Spinal cord (tissue), 10 donors: ENCODE measurements at places on chromosomes 13 and 19. TPM values are rescaled to one million over a fixed set of nuclear protein-coding genes. Genes with fewer than 3 reads are reported as not detected.
A peak's percentile ranks its signal among the peaks of the same experiment; 100 is the strongest.

- no peak overlapping the region for H3K27ac ChIP-seq
- H3K4me1 ChIP-seq = peaks cover 2% of the 10 kb centered on the region
- no peak overlapping the region for H3K4me3 ChIP-seq
- H3K36me3 ChIP-seq = peaks cover 21% of the 10 kb centered on the region
These were observed 7.0 kb downstream of the SLC25A30 start for GRCh38 chr13:45411221-45411620.

DNA sequence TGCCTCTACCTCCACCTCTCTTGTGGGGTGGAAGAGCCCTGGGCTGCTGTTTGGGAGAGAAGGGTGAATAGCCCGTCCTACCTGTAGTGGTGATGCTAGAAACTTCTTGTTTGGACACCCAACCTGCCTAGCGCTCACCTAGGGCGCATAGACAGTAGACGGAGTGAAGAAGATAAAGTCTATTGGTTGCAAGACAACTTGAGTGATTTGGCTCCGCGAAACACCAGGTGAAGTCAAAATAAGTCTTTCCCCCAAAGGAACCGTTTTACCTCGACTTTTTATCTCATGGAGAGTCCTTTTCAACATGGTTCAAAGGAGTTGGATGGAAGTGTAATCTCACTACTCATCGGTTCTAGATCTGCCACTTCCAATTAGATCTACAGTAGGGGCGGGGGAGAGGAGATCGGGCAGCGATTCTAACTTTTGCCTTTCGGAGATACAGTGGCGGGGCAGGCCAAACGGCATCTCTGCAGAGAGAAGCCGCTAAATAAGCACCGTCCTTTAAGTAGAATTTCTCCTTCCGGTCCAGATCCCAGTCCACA, 694 bp upstream of the ZIC5 start:
- peak overlapping the region; percentile 37 for H3K4me3 ChIP-seq
- H3K36me3 ChIP-seq = peaks cover 3% of the 10 kb centered on the region
- peaks cover 92% of the 10 kb centered on the region for H3K27me3 ChIP-seq
- peak overlapping the region; percentile 75 for H3K27ac ChIP-seq

DNA sequence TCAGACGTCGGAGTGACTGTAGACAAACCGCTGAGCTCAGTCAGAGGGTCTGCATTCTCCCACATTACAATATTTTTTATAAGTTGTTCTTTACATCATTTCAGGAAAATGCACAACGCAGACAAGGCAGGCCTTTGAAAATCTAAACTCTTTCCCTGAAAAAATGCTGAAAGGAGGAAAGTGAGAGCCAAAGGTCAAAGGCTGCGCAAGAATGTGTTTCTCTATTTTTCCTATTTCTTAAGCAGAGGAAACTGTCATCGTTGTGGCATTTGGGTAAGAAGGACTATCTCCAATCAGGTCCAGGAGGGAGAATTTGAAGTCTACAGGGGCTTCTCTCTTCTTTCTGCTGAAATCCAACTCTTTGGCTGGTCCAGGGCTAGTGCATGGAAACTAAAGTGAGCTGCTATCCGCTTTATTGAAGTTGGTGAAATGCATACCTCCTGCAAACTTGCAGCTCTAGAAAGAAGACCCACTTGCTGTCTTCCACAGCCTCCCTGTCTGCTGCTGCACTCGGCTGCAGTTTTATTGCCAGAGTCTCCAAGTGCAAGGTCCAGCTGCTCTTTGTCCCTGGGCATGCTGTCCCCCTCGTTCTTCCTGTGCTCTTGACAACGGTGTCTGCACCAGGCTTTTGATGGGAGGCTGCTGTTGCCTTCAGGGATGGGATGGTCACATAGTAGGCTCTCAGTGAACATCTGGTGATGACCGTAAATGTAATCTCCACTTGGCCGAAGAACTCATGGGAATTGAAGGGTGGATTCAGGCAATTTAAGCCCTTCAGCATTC, 31.2 kb downstream of the ZNF536 start:
- no peaks in the 10 kb centered on the region for H3K27me3 ChIP-seq
- peak overlapping the region; percentile 47 for H3K27ac ChIP-seq
- no peak for DNase-seq
- no peak overlapping the region for H3K4me3 ChIP-seq
- peaks cover 7% of the 10 kb centered on the region for H3K4me1 ChIP-seq

DNA sequence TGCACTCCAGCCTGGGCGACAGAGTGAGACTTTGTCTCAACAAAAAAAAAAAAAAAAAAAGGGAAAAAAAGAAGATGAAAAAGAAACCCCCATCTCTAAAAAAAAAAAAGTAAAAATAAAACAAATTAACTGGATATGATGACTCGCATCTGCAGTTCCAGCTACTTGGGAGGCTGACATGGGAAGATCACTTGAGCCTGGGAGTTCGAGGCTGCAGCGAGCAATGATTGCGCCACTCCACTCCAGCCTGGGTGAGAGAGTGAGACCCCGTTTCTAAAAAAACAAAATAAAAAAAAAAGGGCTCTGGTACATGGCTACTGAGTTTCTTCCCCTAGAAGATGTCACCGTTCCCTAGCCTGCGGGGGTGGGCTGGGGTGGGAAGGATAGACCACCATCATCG, 2.4 kb upstream of the CATSPERG start:
- H3K27ac ChIP-seq = no peak overlapping the region
- H3K36me3 ChIP-seq = no peaks in the 10 kb centered on the region
- no peak for DNase-seq
- peaks cover 14% of the 10 kb centered on the region for H3K4me1 ChIP-seq
- H3K4me3 ChIP-seq = no peak overlapping the region

DNA sequence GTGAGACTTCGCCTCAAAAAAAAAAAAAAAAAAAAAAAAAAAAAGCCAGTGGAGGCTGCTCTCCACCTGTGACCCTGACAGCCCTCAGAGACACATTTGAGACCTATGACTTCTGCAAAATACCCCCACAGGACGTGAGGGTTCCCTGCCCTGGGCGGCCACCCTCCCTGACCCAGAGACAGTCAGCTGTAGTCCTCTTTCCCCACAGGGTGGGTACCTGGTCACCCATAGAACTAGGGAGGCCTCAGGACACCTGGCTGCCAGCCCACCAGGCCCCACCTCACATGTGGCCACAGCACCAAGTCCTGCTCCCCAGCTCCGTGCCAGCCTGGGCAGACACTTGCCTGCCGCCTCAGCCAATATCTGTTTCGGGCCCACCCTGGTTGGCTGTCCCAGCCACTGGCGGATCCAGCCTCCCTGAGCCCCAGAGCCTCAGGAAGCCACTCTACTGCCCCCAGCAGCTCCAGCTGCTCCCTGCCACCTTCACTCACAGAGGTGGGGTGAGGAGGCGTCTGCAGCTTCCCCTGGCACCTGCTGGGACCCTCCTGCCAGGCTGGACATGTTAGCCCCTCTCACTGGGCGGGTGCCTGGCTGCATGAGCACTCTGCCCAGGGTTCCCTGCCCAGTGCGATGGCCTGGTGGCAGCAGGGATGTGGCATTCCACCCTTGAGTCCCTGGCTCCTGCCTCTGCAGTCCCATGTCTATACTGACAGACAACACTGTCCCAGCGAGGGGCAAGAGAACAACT, 6.9 kb downstream of the MKNK2 start:
- no peak overlapping the region for H3K4me3 ChIP-seq
- no peak overlapping the region for H3K27ac ChIP-seq
- H3K27me3 ChIP-seq = no peaks in the 10 kb centered on the region
- no peak for DNase-seq
- peaks cover 96% of the 10 kb centered on the region for H3K36me3 ChIP-seq

- no peak overlapping the region for H3K4me3 ChIP-seq
- H3K4me1 ChIP-seq = peaks cover 4% of the 10 kb centered on the region
- peak; percentile 88 for DNase-seq
- peaks cover 45% of the 10 kb centered on the region for H3K36me3 ChIP-seq
- no peak overlapping the region for H3K27ac ChIP-seq
- H3K27me3 ChIP-seq = no peaks in the 10 kb centered on the region
These were observed 10.5 kb downstream of the XRCC1 start for GRCh38 chr19:43564800-43565199.

DNA sequence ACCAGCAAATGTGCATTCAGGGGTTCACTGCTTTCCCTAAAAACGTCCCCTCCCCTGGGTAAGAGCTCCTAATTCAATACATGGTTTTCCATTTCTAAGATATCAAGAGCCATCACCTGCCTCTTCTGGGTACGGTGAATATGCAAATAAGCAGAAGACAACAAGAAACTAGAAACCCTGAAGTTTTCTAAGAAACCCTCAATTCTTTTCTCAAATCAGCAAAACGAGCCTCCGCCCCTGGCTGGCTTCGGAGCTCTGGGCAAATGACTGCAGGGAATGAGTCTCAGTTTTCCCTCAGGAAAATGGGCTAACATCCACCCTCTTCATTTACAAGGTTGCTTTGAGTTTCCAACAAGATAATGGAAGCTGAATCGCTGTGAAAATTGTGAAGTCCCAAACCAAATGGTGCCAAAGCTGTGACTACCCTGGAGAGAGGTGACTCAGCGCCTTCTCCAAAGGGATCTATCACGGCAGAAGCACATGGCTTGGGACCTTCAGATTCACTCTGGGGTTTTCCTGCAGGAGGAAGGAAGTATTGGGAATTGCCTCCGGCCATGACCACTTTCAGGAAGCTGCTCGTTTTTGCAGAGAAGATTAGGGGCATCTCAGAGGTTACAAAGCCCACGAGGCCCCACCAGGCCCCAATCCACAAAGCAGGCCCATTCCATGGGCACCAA, 26.6 kb downstream of the KLF2 start:
- H3K27me3 ChIP-seq = no peaks in the 10 kb centered on the region
- no peak for DNase-seq
- peaks cover 30% of the 10 kb centered on the region for H3K36me3 ChIP-seq
- no peak overlapping the region for H3K4me3 ChIP-seq

- H3K36me3 ChIP-seq = no peaks in the 10 kb centered on the region
- no peak overlapping the region for H3K27ac ChIP-seq
- H3K4me1 ChIP-seq = no peaks in the 10 kb centered on the region
- no peak overlapping the region for H3K4me3 ChIP-seq
- H3K27me3 ChIP-seq = no peaks in the 10 kb centered on the region
These were observed 293.6 kb downstream of the TEX29 start for GRCh38 chr13:111614009-111614408.

- no peaks in the 10 kb centered on the region for H3K4me1 ChIP-seq
- H3K27me3 ChIP-seq = no peaks in the 10 kb centered on the region
- no peak overlapping the region for H3K4me3 ChIP-seq
- no peak for DNase-seq
- no peak overlapping the region for H3K27ac ChIP-seq
- H3K36me3 ChIP-seq = peaks cover 23% of the 10 kb centered on the region
These were observed 18.3 kb downstream of the DIS3 start for GRCh38 chr13:72763411-72763810.

DNA sequence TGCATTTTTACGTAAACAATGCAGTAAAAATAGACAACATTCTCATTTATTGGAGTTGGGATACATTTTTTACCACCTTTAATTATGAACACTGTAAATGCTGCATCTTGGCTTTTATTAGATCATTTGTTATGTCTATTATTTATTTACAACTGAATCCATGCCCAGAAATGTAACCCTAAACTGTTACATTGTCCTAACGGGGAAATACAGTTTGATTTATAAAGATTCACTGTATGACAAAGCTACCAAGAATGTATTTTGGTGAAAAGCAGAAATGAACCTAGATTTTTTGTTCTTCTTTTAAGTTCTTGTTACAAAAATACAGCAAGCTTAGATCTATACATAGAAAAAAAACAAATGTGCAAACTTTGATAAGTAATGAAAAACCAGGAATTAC, 1.1 kb downstream of the METTL21C start:
- no peaks in the 10 kb centered on the region for H3K27me3 ChIP-seq
- H3K4me3 ChIP-seq = no peak overlapping the region
- DNase-seq = no peak
- no peaks in the 10 kb centered on the region for H3K36me3 ChIP-seq

DNA sequence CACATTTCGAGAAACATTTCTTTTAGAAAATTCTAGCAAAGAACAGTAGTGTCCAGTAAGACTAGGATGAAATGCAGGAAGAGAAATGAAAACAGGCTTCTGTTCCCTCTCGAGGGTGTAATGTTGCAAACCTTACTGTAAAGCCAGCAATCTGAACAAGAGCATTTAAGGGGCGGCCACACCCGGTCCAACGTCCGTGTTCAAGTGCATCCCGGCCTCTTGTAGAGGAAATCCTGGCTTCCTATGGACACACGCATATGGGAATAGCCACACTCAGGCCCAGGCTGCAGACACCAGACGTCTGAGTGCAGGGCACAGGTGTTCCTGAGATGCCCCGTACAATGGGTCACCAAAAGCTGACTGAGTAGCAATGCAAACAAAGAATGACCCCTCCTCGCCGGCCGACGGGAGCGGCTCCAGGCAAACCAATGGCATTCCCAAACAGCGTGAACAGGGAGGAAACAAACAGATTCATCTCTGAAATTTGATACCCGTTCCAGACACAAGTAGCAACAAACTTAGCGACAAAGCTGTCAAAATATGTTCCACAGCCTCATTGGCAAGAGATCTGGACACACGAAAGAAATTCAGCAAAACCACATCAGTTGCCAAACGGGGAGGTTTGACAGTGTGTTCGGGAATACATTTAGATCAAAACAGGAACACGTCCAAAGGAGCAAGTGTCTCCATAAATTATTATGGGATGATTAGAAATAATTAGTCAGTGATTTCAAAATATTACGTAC, 278.6 kb upstream of the TSHZ3 start:
- H3K27ac ChIP-seq = no peak overlapping the region
- H3K36me3 ChIP-seq = no peaks in the 10 kb centered on the region
- H3K4me3 ChIP-seq = no peak overlapping the region
- H3K27me3 ChIP-seq = no peaks in the 10 kb centered on the region

DNA sequence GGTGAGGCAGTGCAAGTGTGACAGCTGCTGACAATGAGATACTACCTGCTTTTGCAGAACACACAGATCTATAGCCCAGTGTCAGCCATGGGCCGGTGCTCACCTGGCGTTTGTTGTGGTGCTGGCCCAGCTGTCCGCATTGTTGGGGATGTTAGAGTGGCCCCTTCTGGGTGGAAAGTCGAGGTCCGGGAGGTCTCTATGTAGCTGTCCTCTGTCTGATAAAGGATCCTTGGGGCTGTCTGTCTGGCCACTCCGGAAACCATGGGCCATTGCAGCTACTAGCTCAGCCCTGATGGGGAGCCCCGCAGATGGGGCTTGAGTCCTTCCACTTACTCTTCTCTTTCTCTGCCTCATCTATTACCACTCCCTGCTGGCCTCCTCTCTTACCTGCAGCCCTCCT, 181.5 kb upstream of the TSHZ3 start:
- no peaks in the 10 kb centered on the region for H3K36me3 ChIP-seq
- H3K27me3 ChIP-seq = no peaks in the 10 kb centered on the region
- DNase-seq = no peak
- H3K27ac ChIP-seq = no peak overlapping the region
- H3K4me1 ChIP-seq = no peaks in the 10 kb centered on the region
- no peak overlapping the region for H3K4me3 ChIP-seq

- DNase-seq = peak; percentile 92
- peaks cover 47% of the 10 kb centered on the region for H3K4me1 ChIP-seq
- no peaks in the 10 kb centered on the region for H3K27me3 ChIP-seq
- peak overlapping the region; percentile 97 for H3K27ac ChIP-seq
- peaks cover 34% of the 10 kb centered on the region for H3K36me3 ChIP-seq
- H3K4me3 ChIP-seq = peak overlapping the region; percentile 100
These were observed 1.0 kb downstream of the PRMT1 start for GRCh38 chr19:49677901-49678674.

GRCh38 chr13:74550039-74550438, 415.8 kb upstream of the KLF12 start:
- no peak for DNase-seq
- no peaks in the 10 kb centered on the region for H3K4me1 ChIP-seq
- no peak overlapping the region for H3K4me3 ChIP-seq
- H3K27ac ChIP-seq = no peak overlapping the region
- no peaks in the 10 kb centered on the region for H3K27me3 ChIP-seq

ADM5 gene
- total RNA-seq = 0.69 TPM

ZNF813 gene
- 5.1 TPM for total RNA-seq

ZNF780A gene
- 27.2 TPM for total RNA-seq

ZNF723 gene
- total RNA-seq = not detected

HIF3A gene
- 54.9 TPM for total RNA-seq
